ENCODE measurements at places on chromosomes 1 and 21. TPM values are rescaled to one million over a fixed set of nuclear protein-coding genes. Genes with fewer than 3 reads are reported as not detected.

The PTPN22 gene
- total RNA-seq = under 0.01 TPM

The CLSTN1 gene
- 92.4 TPM for total RNA-seq

The HECTD3 gene
- 45.7 TPM for total RNA-seq

The SPRR1B gene
- total RNA-seq = not detected

The HCN3 gene
- total RNA-seq = 0.65 TPM

The S100A1 gene
- not detected for total RNA-seq

The COL6A2 gene
- total RNA-seq = 9.5 TPM

The TPM3 gene
- 741 TPM for total RNA-seq

All from vein endothelial cell (primary cell).